Activated naive CD8-positive, alpha-beta T cell treated with anti-CD3 and anti-CD28 coated beads, Interleukin-2, amount 10 ng/mL, durations not matched to agents 7 days and 5 days (primary cell): ENCODE measurements at places on chromosomes 7 and 10. TPM values are rescaled to one million over a fixed set of nuclear protein-coding genes. Genes with fewer than 3 reads are reported as not detected.

- no peak overlapping the region for H3K27ac ChIP-seq
- no peak overlapping the region for H3K4me3 ChIP-seq
- H3K36me3 ChIP-seq: no peaks in the 10 kb centered on the region
- H3K27me3 ChIP-seq: no peaks in the 10 kb centered on the region
Observed at GRCh38 chr7:46220066-46220630, 299.1 kb upstream of the IGFBP3 start.

DNA sequence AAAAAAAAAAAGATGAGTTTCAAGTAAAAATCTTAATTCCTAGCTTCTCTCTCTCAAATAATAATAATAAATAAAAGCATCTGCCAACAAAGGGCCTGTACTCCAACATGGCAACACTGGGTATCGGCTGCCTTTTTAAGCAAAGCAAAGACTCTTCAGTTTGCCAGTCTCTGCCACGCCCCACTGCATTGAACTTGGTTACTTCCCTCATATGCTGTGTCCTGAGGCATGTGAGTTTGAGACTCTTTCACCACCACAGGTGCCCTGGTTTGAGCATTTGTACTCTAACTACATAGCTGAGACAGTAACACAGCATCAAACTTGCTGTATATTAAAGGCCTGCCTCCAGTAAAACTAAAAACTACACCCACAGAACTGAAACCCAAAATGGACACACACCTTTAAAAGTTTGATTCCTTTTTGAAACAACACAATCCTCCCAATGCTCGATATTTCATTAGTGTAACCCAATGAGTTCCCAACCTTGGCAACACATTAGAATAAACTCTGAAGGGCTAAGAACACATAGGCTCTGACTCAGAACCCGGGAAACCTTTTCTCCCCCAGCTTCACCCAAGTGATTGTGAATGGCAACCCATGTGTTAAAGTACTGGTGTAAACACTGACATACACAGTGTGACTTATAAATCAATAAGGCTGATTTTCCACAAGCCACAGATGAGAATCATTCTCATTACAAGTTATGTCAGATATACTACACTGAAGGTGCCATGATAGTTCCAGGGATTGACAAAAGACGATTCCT, 12.0 kb downstream of the JAZF1 start:
- no peaks in the 10 kb centered on the region for H3K36me3 ChIP-seq
- no peak overlapping the region for H3K27ac ChIP-seq
- no peaks in the 10 kb centered on the region for H3K4me1 ChIP-seq
- no peak for DNase-seq

Gene CALCR
- not detected for total RNA-seq

DNA sequence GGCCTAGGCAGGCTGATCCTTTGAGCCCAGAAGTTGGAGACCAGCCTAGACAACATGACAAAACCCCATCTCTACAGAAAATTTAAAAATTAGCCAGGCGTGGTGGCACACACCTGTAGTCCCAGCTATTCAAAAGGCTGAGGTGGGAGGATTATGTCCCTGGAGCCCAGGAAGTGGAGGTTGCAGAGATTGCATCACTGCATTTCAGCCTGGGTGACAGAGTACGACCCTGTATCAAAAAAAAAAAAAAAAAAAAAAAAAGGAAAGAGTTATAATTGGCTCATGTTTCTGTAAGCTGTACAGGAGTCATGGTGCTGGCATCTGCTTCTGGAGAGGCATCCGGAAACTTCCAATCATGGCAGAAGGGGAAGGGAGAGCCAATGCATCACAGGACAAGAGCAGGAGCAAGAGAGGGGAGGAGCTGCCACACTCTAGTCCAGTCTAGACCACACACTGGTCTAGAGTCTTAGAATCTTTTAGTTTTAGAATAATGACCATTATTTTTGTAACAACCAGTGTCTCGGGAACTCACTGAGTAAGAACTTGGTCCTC, 16.8 kb downstream of the DOCK1 start:
- H3K4me1 ChIP-seq: no peaks in the 10 kb centered on the region
- H3K4me3 ChIP-seq: no peak overlapping the region
- H3K27me3 ChIP-seq: no peaks in the 10 kb centered on the region
- no peak overlapping the region for H3K27ac ChIP-seq

DNA sequence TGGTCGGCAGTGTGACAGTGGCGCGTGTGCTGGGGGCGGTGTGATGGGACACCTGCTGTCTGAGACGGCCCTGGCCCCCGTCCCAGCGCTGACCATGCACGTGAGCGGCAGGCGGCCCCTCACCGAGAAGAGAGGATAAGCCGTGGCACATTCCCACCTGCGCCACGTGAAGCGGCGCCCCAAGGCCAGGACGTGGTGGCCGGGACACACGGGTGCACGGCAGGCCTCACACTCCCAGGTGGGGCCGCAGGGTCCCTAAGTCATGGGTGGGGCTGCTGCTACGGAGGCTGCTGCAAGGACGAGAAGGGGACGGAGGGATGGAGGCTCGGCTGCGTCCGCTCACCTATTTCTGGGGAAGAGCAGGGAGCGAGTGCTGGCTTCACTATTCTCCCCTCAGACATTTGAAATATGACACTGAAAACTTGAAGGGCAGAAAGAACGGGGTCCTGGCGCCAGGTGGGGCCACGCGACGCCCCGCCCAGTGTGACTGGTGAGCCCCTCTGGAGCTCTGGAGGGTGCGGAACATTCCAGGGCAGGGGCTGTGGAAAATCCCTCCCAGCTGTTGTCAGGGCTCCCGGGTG, 7.5 kb downstream of the CYP2W1 start:
- no peaks in the 10 kb centered on the region for H3K27me3 ChIP-seq
- H3K36me3 ChIP-seq: no peaks in the 10 kb centered on the region
- DNase-seq: no peak
- peaks cover 3% of the 10 kb centered on the region for H3K4me1 ChIP-seq
- no peak overlapping the region for H3K27ac ChIP-seq
- H3K4me3 ChIP-seq: no peak overlapping the region
